ENCODE measurements at places on chromosomes 11 and 22. TPM values are rescaled to one million over a fixed set of nuclear protein-coding genes. Genes with fewer than 3 reads are reported as not detected.
A peak's percentile ranks its signal among the peaks of the same experiment; 100 is the strongest.

DNA sequence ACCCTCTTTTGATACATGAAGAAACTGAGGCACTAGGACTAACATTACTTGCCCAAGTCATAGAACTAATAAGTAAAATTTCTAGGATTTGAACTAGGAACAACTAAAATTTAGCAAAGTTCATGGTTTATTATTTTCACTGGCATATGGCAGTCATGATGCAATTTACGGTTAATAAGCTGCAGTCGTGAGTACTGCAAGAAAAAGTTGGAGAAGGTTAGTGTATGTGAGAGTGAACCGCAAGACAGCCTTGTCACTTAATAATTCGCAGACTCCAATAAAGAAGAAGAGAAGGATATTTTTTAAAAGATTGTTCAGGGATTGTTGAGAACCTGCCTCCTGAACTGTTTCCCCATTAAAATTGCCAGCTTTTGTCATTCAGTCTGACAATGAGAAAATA lies 663.4 kb upstream of the TENM4 start:
- DNase-seq = no peak

GRCh38 chr11:34271727-34272126 lies 86.1 kb downstream of the ABTB2 start:
- DNase-seq = no peak

The MRGPRE gene
- polyA plus RNA-seq = not detected

The SCYL1 gene
- polyA plus RNA-seq = 60.9 TPM

DNA sequence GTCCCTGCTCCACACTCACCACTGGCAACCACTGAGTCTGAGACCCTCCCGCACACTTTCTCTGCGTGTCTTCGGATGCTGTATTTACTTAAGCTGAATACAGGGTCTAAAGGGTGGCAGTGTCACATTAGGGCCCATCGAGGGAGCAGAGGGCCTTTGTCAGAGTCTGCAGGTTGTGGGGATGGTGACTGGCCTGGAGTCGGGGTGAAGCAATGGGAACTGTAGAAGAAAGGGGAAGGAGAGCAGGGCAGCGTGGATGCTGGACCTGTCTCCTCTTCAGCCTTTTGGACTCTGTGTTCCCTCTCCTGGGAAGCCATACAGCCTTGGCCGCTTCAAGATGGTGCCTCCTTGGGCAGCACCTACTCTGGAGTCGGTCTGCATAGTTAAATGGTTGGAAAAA lies 61.1 kb downstream of the ZBTB16 start:
- DNase-seq = no peak

DNA sequence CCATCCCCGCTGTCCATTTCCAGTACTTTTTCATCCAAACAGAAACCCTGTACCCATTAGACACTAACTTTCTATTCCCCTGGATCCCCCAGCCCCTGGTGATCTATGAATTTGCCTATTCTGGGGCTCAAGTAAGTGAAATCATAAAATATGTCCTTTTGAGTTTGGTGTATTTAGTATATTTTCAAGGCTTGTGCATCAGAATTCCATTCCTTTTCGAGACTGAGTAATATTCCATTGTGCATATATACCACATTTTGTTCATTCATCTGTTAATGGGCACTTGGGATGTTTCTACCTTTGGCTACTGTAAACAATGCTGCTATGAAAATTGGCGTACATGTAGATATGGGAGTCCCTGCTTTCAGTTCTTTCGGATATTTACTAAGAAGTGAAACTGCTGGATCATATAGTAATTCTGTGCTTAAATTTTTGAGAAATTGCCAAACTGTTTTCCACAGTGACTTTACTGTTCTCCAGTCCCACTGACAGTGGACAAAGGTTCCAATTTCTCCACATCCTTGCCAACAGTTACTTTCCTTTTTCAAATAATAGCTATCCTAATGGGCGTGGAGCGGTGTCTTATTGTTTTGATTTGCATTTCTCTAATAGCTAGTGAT lies 16.1 kb downstream of the APLP2 start:
- no peak for DNase-seq

DNA sequence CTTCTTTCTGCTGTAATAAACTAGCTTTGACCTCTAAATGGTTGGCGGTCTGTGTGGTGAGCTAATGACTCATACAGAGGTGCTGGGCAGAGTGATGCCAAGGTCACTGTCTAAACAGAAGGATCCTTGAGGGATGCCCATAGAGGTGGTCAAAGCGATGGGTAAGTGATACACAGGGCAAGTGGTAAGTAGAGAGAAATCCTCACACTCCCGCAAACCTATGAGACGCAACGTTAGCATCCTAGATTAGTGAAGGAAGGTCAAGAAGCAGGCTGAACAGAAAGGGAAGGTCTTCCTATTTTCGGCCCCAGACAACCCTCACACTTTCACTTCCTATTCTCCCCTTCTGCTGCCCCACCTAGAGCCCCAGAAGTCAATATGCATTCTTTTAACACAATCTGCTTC lies 65.6 kb upstream of the SESN3 start:
- DNase-seq = no peak

DNA sequence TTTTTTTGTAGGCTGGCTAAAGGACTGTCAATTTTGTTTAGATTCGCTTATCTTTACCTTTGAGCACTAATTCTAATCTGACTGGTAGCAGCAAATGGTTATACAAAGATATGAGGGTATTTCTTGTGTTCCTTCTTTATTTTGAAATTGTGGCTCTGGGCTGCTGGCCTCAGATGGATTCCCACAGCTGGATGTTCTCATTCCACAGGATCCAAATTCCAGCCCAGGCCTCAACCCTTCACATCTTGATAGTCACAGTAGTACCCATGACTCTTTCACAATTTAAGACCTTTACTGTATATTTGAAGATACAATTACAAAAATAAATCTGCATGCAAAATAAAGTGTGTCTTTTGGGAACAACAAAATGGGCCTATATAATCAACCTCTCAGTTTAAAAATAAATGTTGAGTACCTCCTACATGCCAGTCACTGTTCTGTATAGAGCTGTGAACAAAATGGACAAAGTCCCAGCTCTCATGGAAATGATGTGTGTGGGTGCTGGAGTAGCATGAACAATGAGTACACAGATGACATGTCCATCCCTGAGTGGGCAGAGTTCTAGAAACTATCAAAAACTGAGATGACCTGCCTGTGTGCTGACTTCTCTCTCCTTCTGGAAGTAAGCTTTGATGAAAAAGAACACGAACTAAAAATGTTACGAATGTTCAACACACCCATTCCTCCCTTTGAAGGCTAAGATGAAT lies 51.7 kb upstream of the FBXO3 start:
- no peak for DNase-seq

The CDCA5 gene
- 18.4 TPM for polyA plus RNA-seq

The TLCD5 gene
- polyA plus RNA-seq = 12.5 TPM

The CD3E gene
- 0.57 TPM for polyA plus RNA-seq

GRCh38 chr22:39897841-39898240 lies 3.0 kb upstream of the GRAP2 start:
- DNase-seq = no peak

- DNase-seq = no peak
Observed at GRCh38 chr11:70637186-70637800, 239.0 kb downstream of the CTTN start.

The TECTA gene
- polyA plus RNA-seq = 2.1 TPM

DNA sequence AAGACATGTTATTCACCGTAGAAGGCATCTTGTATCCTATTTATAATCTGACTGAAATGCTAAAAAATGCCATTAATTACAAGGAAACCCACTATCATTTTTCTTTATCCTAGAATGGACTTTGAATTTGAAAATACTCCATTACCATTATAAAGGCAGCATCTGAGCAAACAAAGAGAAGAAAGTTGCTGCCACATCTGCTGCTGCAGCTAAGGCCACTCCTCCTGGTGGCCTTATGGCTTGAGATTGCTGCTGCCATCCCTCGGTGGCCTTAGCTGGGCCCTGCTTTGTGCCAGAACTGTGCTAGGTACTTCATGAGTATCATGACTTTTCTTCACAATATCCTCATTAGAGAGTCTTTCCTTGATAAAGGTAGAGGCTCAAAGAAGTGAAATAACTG lies 1210.1 kb upstream of the TENM4 start:
- no peak for DNase-seq

The SLC22A9 gene
- not detected for polyA plus RNA-seq

DNA sequence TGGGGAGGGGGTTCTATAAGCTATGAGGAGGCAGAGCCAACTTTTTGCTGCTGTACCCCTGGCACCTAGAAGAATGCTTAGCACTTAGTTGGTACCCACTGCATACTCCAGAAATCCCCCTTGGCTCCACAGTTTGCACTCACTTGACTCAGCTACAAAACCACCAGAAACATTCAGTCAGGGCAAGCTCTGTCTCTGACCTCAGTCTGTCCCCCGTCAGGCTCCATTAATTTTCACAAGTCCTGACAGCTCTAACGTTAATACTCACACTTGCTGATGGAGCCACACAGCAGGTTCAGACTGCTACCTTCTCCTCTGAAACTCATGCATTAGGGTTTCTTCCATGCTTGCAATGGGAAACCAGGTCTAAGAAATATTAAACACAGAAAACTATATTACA lies 81.7 kb downstream of the MPPED2 start:
- no peak for DNase-seq

The ARHGAP8 gene
- polyA plus RNA-seq = 23.9 TPM

GRCh38 chr22:46007848-46008261 lies 30.9 kb upstream of the WNT7B start:
- no peak for DNase-seq

GRCh38 chr11:92324890-92325289 lies 100.3 kb downstream of the FAT3 start:
- DNase-seq = no peak

The LMNTD2 gene
- polyA plus RNA-seq = 2.7 TPM

The SCGB2A2 gene
- not detected for polyA plus RNA-seq

DNA sequence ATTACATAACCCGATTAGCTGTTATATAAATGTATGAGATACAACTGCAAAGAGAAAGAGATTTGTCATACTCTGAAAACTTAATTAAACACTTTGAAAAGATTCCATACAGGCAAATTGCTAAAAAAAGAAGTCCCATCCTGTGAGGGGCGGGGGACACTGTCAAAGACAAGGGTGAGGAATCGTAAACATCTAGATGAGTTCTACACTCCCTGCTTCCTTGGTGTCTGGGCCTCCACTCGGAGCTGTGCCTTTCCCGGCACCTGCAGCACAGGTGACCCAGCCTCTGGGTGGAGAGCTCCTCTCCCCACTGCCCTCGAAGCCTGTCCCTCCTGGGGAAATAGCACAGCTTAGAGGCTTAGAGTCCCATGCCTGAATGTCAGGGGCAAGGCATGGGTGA lies 69.2 kb upstream of the CRYBB3 start:
- no peak for DNase-seq

GRCh38 chr11:5631969-5632635 lies 7.3 kb downstream of the TRIM34 start:
- no peak for DNase-seq

- no peak for DNase-seq
Observed at GRCh38 chr11:72807792-72808191, 6.4 kb upstream of the ATG16L2 start.

GRCh38 chr11:96228910-96229309 lies 114.1 kb downstream of the MAML2 start:
- DNase-seq = no peak

- DNase-seq = no peak
Observed at GRCh38 chr11:65981101-65981740, 19.7 kb downstream of the SART1 start.

DNA sequence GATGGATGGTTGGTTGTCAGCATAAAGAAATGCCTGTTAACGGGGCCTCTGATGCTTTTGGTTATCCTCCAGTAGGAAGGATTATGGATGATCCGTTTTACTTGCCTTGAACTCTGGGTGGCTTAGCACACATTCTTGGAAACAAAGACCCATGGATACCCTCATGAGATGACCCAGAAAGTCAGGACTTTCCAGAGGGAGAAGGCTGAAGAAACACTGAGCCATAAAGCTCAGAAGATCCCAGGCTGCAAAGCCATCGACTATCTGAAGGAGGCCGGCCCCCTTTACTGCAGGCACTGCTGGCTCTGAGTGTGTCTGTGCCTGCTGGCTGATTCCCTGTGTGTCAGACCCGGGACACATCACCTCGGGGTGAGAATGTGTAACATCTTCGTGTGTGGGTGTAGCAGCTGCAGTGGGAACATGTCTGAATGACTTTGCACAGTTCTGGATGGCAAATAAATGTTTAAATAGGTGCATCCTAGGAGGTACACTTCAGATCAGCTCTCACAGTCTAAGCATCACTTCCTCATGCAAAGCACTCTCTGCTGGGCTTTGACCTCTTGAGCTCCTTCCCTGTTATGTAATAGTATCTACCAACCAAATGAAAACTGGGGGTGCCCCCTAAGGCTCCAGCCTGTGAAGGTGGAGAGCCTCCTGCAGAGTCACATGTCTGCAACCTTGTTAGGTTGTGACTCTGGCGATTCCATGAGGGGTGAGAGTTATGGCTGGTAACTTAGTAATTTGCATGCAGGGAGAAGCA lies 1084.9 kb downstream of the TBC1D22A start:
- no peak for DNase-seq

The SLC22A12 gene
- 3.4 TPM for polyA plus RNA-seq

GRCh38 chr11:121575250-121575962 lies 122.6 kb upstream of the SORL1-AS1 start:
- no peak for DNase-seq

GRCh38 chr11:3143136-3143880 lies 21.8 kb downstream of the OSBPL5 start:
- no peak for DNase-seq

The BACE1 gene
- polyA plus RNA-seq = 61.3 TPM

GRCh38 chr11:131154351-131154750 lies 216.1 kb upstream of the NTM start:
- no peak for DNase-seq

The SPDYC gene
- polyA plus RNA-seq = not detected

DNA sequence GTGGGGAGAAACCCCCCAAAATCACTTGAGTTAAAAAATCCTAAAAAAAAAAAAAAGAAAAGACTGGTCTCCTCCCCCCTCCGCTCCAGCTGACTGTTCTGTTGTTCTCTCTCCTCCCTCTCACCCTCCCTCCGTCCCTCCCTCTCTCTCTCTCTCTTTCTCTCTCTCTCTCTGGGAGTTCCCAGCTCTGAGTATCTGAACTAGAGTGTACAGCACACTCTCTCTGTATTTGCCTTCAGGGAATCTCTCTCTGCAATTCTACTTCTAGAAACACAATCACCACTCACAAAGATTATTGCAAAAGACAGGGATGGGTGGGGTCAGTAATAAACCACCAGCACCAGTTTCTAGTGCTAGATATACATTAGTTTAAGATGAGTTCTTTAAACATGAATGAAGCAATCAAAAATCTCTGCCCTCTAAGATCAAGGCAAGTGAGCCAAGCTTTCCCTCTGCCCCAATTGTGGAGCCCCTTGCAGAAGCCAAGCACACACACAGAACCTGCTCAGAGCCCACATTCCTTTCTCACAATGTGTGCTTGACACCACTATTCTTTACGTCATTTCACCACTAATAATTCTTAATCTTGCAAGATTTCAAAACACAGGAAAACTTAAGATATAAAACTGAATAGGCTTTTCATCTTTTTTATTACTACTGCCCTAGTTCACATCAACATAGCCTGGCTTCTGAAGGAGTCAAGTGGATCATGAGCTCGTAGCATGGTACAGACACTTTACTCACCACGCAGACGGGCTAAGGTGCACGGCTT lies 133.5 kb downstream of the RBFOX2 start:
- DNase-seq = peak; percentile 47

GRCh38 chr11:121696177-121696871 lies 243.6 kb upstream of the SORL1-AS1 start:
- no peak for DNase-seq

The RASGRP2 gene
- polyA plus RNA-seq = 4.2 TPM
